Activated naive CD4-positive, alpha-beta T cell treated with anti-CD3 and anti-CD28 coated beads, Interleukin-2, amount 50 U/mL, for 72 hours (primary cell): ENCODE measurements at places on chromosomes 1 and 21.

DNA sequence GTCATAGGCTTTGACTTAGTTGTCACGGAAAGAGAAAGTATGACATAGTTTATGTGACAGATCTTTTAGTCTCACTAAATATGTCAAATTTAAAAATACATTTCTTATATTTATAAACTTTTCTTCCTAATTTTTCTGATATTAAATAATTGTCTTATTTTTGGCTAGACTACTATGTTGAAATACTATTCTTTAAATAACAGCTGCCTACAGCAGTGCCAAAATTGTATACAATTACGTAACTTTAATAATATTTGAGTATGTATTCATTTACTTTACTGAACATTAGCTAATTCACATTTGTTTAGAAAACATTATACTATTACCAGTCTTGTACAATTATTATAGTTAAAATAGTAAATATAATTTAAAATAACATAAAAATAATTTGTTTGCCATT, 137.4 kb downstream of the ADGRL4 start:
- no peak for DNase-seq

GRCh38 chr1:39996396-39997004, 41.6 kb downstream of the MFSD2A start:
- DNase-seq: no peak

DNA sequence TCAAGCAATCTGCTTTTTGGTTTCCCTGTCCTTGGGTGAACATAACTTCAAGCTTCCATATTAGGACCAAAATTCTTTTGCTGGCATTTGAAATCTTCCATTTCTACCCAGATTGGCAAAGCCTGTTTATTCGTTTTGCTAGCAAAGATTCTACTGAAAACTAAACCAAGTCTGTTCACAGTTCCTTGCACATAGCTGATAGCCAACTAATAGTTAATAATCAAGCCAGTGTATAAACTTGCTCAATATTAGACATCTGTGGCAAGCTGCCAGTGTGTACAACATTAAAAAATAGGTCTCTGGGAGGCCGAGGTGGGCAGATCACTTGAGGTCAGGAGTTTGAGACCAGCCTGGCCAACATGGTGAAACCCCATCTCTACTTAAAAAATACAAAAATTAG, 6.3 kb downstream of the APP start:
- DNase-seq: no peak

GRCh38 chr1:200558866-200559459, 61.6 kb downstream of the KIF14 start:
- peak; percentile 20 for DNase-seq
